Activated T-helper 1 cell treated with anti-CD3 and anti-CD28 coated beads, Interleukin-2, amount 50 U/mL, for 16 hours (primary cell): ENCODE measurements at places on chromosomes 11 and 22.

- no peak for DNase-seq
Measured at GRCh38 chr11:117826190-117826570, 1.6 kb upstream of the FXYD2 start.

DNA sequence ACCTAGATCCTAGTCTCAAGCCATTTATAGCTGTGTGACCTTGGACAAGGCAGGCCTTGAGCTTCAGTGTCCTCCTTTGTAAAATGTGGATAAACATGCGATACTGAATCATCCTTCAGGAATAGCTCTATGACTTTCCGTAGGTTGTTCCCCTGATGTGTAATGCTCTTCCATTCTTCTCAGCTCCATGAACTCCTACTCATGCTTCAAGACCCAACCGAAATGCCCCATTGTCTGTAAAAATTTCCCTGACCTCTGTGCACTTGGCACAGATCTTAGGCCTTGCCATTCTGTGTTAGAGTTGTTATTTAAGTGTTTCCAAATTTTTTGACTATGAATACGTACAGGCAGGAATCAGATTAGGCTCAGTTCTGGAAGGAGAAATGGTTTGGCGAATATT, 3.3 kb upstream of the BEST1 start:
- DNase-seq: no peak

GRCh38 chr11:130592056-130592455, 143.6 kb downstream of the ADAMTS15 start:
- DNase-seq: no peak

DNA sequence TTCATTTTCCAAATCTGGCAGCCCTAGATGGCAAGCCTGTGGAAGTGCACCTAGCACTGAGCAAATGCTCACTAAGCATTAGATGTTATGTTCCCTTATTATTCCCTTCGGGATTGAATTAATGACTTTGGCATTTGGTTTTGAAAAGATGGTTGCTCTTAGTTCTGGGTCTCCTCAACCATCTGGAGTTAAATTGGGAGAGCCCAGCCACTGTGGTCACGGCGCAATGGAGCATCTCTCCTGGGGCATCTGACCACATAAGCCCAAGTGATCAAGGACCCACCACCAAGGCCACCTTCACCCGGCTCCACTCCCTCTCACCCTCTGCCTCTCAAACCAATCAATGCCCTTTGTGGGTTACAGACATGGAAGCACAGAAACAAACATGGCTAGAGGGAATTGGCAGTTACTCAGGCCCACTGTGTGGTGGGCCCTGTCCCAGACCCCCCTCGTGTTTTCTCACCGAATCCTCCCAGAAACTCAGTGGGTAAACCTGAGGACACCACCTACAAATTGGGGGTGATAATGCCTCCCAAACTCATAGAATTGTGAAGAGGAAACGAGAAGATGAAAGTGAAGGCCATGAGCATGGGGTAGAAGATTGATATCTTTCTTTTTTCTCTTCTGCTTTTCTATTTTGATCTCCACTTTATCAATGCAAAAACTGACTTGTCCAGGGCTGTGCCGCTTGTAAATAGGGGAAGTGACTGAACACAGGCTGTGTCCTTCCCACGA, 52.2 kb downstream of the IRAG1 start:
- DNase-seq: no peak

- DNase-seq: no peak
Measured at GRCh38 chr22:20829491-20830134, 29.0 kb downstream of the PI4KA start.

DNA sequence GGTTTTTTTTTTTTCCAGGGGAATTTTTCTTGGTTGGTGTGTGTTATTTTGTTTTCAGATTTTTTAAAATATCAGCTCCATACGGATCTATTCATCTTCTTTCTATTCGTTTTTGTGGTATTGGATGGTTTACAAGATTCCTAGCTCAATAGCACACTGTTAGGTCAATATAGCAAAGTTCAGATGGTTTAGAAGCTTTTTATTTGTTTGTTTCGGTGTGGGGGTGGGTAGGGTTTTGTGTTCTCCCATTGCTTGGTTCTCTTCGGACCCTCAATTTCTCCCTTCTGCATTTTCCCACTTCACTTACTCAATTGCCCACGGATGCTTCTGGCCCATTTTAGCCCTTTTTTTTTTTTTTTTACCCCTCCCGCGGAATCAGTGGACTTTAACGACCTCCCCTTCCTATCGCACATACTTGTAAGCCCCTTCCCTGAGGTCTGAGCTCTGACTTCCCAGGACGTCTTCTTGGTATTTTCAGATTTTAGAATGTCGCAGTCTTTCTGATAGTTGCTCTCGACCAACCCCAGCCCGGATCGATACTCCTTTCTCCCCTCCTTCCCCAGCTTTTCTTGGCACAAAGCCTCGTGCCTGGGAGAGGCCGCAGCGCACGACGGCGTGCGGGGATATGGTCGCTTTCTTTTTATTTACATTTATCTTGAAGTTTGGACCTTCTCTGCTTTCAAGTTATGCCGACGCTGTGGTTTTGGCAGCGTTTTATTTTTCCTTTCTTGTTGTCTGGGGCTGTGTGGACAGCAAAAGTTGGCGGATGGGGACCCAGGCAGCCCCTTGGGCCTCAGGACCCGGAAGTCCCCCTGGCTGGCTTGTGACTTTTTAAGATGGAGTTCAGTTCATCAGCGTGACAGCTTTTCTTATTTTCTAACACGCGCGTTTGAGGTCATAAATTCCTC, 4.4 kb upstream of the SPDYC start:
- DNase-seq: no peak

GRCh38 chr11:33063326-33063881, 24.0 kb downstream of the TCP11L1 start:
- no peak for DNase-seq

DNA sequence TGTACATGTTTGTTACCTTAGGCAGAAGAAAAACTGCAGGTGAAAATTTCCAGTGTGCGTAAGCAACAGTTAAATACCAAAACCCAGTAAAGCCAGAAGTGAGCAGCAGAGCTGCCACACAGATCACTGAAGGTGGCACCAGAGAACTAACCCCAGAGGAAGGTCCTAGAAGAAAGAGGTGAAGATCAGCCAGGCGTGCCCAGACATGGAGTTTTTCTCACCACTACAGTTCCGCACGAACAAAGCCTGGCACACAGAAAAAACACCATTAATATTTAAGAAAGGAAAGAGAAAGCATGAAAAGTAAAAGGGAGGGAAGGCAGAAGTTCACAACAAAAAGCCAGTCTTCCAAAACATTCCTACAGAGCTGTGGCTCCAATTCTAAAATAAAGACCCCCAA, 60.7 kb downstream of the STK33 start:
- no peak for DNase-seq

GRCh38 chr11:17528181-17528691, 16.0 kb downstream of the USH1C start:
- peak; percentile 13 for DNase-seq

- DNase-seq: no peak
Measured at GRCh38 chr11:76179147-76179546, 27.2 kb downstream of the WNT11 start.

DNA sequence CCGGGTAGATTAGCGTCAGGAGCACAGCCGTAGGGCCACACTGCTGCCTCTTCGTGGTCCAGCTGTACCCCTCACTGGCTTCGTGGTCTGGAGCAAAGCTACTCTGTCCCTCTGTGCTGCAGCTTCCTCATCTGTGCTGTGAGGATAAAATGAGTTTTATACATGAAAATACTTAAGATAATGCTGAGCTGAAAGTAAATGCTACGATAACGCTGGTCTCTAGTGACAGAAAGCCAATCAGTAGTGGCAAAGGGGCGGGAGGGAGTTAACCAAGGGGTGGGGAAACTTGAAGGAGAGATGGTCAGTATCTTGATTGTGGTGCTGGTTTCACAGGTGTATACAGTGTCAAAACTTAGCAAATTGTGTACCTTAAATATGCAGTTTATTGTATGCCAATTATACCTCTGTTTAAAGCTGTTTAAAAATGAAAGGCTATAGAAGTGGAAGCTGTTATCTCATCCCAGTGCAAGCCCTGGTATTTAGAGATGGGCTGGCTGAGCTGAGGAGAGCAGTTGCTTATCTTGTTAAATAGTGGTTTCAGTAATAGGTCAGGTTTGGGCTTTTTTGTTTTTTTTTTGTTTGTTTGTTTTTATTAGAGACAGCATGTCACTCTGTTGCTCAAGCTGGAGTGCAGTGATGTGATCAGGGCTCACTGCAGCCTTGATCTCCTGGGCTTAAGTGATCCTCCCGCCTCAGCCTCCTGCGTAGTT, 36.7 kb downstream of the ACO2 start:
- no peak for DNase-seq

GRCh38 chr11:131299598-131300438, 70.6 kb upstream of the NTM start:
- DNase-seq: no peak

GRCh38 chr11:70782401-70782913, 384.1 kb downstream of the CTTN start:
- no peak for DNase-seq

GRCh38 chr11:44108260-44108659, 12.8 kb downstream of the EXT2 start:
- no peak for DNase-seq

GRCh38 chr22:29030618-29031226, 30.9 kb downstream of the C22orf31 start:
- DNase-seq: no peak

DNA sequence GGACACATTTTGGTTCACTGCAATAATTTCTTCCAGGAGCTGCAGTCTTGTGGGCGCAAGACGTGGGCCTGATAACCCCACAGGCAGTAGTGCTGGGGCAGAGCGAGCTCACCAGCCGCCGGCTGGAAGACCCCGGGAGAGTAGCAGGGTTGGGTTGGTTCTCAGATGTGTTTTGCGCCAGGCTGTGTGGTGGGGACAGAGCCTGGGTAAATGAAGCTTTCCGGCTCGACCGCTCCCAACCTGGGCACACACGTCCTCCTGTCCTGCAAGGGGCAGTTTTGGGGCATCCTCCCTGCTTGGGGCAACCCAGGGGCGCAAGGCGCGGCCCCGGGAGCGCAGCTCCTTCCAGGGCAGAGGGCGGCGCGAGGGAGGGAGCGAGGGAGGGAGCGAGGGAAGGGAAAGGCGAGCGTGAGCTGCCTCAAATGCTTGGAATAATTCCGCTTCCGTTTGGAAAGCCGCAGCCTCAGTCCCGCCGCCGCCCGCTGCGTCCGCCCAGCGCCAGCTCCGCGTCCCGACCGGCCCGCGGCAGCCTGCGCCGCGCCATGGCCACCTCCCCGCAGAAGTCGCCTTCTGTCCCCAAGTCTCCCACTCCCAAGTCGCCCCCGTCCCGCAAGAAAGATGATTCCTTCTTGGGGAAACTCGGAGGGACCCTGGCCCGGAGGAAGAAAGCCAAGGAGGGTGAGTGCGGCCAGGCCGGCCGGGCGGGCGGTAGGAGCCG, at the start of gene PARVA:
TSS of gene PARVA (plus strand) at position 466 of the 718 bp plus-strand sequence. CDS start at position 543, 77 bp downstream.
- no peak for DNase-seq

GRCh38 chr22:30675436-30675835, 7.8 kb upstream of the DUSP18 start:
- no peak for DNase-seq

GRCh38 chr22:17387356-17387755, 18.1 kb downstream of the CECR2 start:
- DNase-seq: no peak

DNA sequence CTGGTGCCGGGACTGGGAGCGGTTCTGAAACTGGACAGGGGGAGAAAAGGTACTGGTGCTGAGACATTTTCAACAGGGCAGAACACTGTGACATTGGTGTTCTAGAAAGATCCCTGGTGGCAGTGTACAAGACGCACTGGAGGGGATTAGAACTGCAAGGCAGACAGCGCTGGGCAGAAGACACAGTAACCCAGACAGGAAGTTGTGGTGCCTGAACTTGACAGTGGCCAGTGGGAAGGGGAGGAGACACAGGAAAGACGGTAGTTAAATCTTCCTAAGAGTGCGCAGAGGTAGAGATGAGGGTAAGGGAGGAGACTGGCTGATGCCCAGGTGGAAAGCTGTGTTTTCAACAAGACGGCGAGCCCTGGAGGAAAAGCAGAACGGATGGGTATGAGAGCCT, 24.5 kb downstream of the FAM227A start:
- DNase-seq: no peak

GRCh38 chr22:17845790-17846189, 71.5 kb upstream of the BID start:
- no peak for DNase-seq

- DNase-seq: no peak
Measured at GRCh38 chr11:8805296-8805695, 105.7 kb upstream of the AKIP1 start.

DNA sequence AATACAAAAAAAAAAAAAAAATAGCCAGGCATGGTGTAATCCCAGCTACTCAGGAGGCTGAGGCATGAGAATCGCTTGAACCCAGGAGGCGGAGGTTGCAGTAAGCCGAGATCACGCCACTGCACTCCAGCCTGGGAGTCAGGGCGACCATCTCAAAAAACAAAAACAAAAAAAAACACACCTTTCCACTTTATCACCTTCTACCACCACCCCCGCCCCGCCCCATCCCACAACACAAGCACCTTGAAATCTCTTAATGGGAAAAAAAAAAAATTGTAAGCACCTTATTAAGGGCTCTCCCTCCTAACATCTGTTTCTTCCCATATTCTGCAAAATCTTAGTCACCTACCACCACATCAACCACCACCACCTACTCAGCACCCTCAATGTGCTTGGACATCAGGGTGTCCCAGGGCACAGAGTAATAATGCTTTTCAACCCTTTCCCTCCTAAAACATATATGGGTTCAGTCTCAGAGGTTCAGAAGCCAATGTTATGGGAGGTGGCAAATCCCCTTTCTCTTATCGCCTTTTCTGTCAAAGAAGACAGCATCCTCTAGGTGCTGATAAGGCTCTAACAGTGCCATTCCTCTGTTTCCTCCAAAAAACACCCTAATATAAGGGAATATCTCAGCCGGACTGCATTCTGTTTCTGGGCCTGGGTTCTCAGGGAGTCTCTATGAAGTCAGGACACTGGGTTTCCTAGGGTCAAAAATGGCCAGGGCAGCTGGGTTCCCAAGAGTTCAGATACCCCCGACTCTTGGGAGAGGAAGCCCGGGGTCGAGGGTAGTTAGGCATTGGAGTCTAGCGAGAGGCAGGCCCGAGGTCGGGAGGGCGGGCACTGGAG, 718 bp downstream of the INTS5 start:
- no peak for DNase-seq

DNA sequence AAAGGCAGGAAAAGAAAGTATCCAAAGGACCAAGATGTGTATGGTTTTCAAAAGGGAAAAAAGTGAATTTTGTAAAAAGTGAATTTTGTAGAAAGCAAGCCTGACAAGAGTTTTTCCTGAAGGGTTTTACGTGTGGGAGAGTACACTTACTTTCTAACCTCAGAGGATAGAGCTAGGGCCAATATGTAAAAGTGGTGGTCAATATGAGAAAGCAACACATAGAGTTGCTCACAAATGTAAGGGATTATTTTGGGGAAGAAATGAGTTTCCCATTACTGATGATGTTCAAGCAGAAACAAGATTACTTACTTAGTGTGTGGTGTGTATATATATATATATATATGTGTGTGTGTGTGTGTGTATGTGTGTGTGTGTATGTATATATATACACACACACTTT, 162.5 kb downstream of the SWAP70 start:
- DNase-seq: no peak
